ENCODE measurements at places on chromosomes 12 and 14.

DNA sequence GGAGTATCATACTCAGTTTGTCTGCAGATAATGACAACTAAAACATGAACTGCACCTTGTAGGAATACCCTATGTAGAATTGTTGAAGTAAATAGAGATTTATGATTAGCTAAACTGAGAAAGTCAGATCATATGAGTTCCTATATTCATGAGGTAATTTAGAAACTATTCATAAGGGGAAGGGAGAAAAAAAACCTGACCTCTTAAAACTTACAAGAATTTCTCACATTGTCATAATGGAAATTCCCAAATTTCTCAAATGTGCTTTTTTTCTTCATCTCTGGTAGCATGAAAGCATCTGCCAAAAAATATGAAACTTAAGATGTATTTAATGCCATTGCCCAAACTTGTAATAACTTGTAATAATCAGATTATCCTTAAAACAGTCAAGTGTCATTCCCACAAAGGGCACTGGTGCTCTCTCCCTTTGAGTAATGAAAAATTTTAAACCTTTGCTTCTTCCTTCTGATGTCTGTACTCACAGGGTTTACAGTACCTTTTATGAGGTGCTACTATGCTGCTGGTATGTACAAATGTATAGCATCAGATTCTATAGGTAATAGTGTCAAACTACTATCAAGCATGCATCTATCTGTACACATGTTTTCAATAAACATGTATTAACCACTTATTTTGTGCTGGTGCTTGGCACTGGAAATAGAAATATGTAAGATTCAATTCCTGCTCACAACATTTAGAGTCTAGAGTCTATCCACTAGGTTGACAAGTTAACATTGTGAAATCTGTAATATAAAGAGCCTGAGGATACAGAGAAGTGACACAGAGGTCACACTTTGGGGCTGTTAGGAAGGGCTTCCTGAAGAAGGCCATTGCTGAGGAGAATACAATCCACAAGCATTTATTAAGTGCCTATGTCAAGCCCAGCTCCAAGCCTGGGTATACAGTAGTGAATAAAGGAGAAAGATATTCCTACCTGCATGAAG, 17.4 kb upstream of the DRAM1 start:
- no peak for DNase-seq

- DNase-seq: no peak
Measured at GRCh38 chr12:122062832-122063693, 15.5 kb upstream of the MLXIP start.

DNA sequence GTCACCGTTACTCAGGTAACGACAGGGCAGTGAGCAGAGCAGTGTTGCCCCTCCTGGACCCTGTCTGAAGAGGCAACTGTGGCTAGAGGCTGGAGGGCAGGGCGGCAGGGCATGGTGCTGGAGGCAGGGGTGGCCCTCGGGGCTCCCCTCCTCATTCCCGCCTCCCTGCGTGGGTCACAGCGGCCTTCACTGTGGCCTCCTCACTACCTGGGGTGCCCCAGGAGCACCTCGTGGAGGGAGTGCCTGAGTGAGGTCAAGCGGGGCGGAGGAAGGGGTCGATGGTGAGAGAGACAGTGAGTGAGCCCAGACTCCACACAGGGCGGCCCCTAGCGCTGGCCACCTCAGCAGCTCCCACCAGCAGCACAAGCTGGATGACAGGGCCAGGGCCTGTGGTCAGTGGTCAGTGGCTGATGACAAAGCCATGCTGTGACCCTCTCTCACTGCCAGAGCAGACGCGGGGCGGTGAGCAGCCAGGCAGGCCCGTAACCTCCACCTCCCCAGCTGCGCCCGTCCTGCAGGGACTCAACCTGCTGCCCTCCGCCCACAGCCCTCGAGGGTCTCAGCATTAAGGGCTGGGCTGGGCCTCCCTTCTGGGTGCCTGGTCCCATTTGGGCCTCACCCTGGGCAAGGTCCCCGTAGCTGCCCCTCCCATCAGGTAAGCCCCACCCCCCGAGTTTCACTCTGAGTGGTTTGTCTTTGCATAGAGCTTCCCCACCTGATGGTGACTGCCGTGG, 17.8 kb downstream of the GPR132 start:
- DNase-seq: no peak

- no peak for DNase-seq
Measured at GRCh38 chr12:111367661-111368221, 1.2 kb downstream of the PHETA1 start.

DNA sequence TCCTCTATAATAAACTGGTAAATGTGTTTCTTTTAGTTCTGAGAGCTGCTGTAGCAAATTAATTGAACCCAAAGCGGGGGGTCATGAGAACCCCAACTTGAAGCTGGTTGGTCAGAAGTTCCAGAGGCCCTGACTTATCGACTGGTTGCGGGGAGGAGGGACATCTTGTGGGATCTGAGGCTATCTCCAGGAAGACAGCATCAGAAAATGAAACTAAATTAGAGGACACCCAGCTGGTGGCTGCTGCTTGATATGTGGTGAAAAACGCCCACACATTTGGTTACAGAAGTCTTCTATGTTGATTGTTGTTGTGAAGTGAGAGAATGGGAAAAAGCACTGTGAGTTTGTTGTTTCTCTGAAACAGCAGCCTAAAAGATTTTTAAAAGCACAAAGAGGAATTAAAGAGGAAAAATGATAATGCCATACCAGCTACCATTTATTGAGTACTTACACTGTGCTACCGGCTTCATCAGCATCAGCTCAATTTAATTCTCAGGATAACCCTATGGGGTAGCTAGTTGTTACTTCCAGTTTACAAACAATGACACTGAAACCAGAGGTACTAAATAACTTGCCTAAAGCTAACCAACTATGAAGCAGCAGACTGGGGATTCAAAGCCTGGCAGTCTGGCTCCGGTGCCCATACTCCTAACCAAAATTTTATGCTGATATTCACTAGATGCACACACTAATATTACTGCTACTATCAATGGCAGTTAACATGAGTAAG, 24.3 kb downstream of the DDX24 start:
- DNase-seq: no peak

DNA sequence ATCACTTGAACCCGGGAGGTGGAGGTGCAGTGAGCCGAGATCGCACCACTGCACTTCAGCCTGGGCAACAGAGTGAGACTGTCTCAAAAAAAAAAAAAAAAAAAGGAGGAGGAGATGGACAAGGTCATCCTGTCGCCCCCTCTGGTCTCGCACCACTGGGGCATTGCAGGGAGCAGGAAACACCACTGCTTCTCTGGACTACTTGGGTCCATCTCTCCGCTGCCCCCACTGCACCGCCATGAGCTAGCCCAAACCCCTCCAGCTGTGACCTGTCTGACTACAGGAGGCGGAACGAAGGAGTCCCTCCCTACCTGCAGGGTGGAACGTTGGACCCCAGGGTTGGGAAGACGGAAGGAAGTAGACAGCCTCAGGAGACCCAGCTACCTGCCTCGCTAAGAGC, 18.2 kb upstream of the FAM222A start:
- no peak for DNase-seq

GRCh38 chr12:101501410-101501995, 26.4 kb downstream of the SPIC start:
- DNase-seq: no peak

DNA sequence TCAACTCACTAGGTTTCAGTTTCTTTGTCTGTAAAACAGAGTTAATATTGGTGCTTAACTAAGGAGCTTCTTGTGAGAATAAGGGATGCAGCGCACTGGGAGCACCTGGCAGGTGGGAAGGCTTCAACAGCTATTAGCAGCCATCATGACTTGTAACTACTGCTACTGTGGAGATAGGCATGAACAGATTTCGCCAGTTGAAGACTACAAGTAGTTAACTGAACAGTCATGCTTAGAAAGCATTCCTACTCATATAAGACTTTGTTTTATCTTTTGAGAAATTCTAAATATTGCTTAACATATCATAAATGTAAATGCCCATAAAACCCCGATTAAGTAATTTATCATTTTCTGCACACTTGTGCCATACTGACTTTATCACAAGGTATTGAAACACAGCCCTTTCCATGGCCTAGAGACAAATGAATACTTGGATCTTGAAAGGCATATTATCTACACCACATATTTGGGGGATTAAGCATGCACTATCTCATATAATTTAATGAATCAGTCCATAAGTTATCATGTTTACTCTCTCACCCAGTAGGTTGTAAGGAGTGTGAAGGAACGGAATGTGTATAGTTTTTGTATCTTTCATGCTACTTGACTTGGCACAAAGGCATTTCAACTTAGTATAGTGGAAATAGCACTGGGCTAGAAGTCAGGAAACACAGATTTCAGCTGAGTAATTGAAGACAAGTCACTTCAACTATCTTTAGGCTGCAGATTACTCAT, 16.1 kb downstream of the NTN4 start:
- DNase-seq: no peak

- no peak for DNase-seq
Measured at GRCh38 chr14:77026166-77026929, 2.2 kb downstream of the IRF2BPL start.

DNA sequence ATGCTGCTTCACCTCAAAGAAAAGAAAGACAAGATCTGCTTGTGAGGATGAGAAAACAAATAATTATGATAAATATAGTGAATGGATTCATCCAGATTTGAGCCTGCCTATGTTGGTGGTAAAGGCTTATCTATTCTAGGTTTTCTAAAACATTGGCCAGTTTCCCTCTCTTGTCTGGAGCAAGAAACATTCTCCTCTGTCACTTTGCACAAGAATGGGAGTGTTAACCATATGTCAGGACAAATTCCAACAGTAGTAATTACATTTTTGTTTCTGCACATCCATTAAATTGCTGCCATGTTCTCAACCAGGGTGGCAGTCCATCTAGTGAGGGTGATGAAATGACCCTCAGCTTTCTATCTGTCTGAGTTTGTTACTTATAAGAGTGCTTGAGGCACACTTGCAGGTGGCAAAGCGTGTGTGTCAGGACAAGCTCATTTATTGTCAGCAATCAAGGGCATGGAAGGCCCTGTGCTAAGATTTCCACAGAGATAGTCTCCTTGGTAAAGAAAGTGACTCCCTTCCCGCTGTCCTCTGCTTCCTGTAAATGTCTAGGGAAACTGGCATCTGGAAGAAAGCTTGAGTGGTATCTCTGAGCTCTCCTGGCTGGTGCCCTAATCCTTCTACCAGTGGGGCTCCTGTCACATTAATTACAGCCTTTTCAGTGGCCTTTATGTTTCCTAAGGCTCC, 502.1 kb upstream of the FLRT2 start:
- DNase-seq: no peak

DNA sequence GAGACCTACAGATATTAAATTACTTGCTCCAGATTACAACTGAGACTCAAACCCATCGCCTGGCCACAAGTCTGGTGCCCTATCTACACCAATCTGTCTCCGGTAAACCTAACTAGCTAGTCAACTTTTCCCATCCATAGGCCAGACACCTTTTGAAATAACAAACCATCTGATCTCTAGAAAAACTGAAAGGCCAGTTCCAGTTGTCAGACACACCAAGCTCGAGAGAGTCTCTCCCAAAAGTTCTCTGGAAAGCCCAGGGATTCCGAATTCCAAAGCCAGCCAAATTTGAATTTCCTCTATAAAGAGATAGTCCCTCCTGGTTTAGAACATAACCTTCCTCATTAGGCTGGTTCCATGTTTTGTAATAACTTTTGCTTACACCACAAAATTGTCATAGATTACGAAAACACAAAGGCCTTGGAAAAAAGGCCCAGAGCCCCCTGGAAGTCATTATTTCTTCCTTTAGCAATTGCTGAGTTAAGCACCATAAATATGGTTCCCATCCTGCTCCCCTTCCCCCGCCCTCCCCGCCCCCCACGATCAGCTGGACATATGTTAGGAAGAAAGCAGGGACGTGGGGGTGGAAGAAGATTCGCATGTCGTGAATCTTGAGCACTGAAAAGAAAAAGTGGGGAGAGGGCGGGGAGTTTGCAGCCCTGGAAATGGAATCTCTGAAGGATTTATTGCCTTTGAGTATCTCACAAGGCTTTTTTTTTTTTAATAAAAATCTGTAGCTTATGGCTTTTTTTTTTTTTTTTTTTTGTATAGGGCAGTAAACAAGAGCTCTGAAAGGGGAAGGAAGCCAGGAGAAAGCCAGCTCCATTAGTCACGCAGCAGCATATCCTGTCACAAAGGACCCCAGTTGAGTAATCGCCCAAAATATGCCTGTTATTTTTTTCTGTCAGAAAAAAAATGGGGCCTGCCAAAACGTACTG, 110.4 kb downstream of the ZFP36L1 start:
- no peak for DNase-seq

GRCh38 chr12:87518481-87518880, 510.7 kb downstream of the C12orf50 start:
- no peak for DNase-seq

DNA sequence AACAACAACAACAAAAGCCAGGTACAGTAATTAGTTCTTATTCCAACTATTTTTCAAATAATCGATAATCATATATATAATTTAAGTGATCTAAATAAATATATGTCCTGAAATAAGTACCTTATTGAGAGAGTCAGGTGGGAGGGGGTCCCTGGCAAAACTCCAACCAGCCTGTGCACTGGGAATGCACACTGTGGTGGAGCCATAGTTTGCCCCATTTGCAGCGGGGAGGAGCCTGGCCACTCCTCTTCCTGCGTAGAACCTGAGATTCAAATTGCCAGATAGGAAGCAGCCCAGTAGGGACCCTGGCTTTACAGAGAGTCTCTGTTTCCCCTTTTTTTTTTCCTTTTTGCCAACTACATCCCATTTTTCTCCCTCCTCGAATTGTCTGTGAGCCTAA, 26.4 kb downstream of the CPNE8 start:
- no peak for DNase-seq

- DNase-seq: no peak
Measured at GRCh38 chr14:59126714-59127436, 61.6 kb upstream of the DAAM1 start.

- DNase-seq: no peak
Measured at GRCh38 chr14:20988717-20989470, 886 bp upstream of the METTL17 start.

DNA sequence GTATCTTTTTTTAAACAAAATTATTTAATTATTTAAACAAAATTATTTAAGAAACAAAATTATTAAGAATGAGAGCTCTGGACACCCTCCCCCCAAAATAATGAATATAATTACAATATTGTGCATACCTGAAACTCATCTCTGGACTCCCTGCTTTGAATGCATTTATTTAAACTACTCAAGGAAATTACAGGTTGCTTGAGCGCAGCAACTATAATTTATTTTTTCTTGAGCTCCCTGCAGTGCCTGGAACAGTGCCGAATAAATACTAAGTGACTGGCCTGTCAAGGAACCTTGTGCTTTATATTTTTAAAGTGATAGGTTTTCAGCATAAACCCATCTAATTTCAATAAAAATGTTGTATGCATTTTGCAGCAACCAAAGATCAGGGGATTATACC, 93.9 kb downstream of the KCNC2 start:
- no peak for DNase-seq

All from T-helper 1 cell (primary cell).